ACHN (cell line): ENCODE measurements at places on chromosomes 1 and 21.

- DNase-seq, result no peak
Observed at GRCh38 chr1:43454270-43455011, 710 bp upstream of the HYI start.

GRCh38 chr1:180534214-180534613, 24.6 kb upstream of the OVAAL start:
- no peak for DNase-seq

- no peak for DNase-seq
Observed at GRCh38 chr1:73671530-73671929, 526.4 kb downstream of the LRRIQ3 start.

- peak; percentile 74 for DNase-seq
Observed at GRCh38 chr1:110150330-110151174, at the start of gene SLC6A17. Gene SLC6A17, plus strand, starts transcription at chr1:110150494. Its CDS starts 16,436 bp downstream, at chr1:110166930.

GRCh38 chr21:42570841-42571387, 57.3 kb downstream of the SLC37A1 start:
- no peak for DNase-seq

GRCh38 chr1:246772686-246773085, 48.5 kb downstream of the SCCPDH start:
- no peak for DNase-seq

GRCh38 chr1:181608948-181609347, 125.6 kb downstream of the CACNA1E start:
- no peak for DNase-seq

- no peak for DNase-seq
Observed at GRCh38 chr1:83034851-83035250, 964.1 kb downstream of the TTLL7 start.

- DNase-seq, result no peak
Observed at GRCh38 chr1:3327936-3328590, 126.4 kb upstream of the ARHGEF16 start.

GRCh38 chr1:227343206-227343605, 24.9 kb upstream of the CDC42BPA start:
- DNase-seq, result no peak

DNA sequence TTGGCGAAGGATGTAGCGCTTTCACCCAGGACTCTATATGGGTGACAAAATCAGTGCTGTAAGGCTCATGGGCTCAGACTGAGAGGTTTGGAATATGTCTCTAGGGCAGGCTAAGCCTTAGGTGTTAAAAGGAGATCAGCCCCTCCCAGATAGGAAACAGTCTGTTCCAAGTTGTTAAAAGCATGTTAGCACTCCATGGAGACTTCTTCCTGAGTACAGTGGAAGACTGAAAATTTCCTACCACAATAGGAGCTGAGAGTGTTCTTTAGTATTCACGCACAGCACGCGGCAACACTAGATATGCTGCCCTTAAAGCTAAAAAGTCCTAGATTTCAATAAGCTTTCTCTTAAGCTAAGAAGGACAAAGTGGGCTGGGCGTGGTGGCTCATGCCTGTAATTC, 122.1 kb downstream of the TRABD2B start:
- peak; percentile 1 for DNase-seq

GRCh38 chr1:185328255-185328654, 11.2 kb upstream of the IVNS1ABP start:
- DNase-seq, result no peak
